ENCODE measurements at places on chromosomes 16 and 17.

DNA sequence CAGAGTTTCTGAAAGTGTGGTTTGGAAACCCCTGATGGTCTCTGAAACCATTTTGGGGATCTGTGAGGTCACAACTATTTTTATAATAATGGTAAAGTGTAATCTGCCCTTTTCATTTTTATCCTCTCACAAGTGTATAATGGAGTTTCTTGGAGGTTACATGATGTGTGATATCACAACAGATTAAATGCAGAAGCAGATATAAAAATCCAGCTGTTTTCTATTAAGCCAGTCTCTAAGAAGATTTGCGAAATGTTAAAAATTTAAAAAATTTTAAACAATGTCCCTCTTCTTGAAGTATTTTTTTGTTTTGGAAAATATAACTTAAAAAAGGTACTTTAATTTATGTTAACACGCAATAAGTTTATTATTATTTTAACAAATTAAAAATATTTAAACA, 48.7 kb downstream of the RPGRIP1L start:
- DNase-seq, result no peak

- no peak for DNase-seq
Measured at GRCh38 chr16:85919271-85920267, 20.6 kb downstream of the IRF8 start.

DNA sequence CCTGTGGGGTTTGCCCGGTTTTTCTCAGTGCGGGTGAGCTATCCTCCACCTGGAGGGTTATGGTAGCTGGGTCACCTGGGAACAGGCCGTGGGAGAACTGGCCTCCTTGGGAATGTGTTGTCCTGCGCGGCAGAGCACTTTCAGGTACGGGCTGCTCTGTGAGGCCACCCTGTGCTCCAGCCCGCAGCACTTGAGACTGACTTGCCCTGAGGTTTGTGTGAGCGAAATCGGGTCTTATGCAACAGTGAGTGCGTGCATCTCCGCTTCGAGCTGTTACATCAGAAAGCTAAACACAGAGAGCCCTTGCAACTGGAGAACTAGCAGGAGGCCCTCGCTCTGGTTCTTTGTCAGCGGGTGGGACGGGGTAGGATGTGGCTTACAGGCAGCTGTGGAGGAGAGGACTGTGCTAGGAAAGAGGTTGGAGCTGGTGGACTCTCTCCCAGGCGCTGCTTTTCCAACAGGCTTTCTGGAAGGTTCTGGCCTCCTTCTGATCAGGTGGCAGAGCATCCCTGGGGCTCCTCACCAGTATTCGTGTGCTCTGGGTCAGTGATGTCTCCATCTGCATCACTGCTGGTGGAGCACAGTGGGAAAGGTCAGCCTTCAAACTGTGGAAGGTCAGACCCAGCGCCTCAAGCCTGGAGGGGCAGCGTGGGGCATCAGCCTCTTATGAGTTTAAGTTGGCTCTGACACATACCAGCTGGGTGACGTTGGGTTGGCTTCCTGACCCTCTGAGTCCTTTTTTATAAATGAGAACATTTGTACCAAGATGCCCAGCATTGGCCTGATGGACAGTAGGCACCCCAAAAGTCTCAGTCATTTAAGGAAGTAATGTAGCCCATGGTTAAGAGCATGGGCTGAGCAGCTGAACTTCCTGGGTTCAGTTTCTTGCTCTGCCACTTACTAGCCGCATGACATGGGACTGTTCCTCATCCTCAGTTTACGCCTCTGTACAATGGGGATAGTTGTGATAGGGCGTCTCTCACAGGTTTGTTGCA, 76.3 kb downstream of the KSR1 start:
- DNase-seq, result peak; percentile 42

- no peak for DNase-seq
Measured at GRCh38 chr17:41377546-41377945, 4.6 kb downstream of the KRT34 start.

GRCh38 chr16:84239141-84239769, 557 bp downstream of the KCNG4 start:
- DNase-seq, result no peak

DNA sequence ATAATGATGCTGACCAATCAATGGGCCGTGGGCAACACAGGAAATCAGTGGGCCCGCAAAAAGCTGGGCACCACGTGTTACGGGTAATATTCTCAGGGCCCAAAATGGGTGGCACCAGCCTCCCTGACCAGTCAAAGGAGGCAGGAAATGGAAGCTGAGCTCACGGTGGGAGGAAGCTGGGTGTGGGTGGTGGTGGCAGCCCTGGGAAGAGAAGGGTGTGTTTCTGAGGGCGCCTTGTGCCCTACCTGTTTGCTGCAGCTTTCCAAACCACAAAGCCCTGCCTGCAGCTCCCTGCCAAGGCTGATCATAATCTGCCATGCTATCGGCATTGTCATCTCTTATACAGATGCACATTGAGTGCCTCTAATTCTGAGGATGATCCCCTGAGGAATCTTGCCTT, 457.9 kb downstream of the SLC39A11 start:
- no peak for DNase-seq

- DNase-seq, result no peak
Measured at GRCh38 chr17:17519886-17520285, 23.7 kb upstream of the RASD1 start.

GRCh38 chr16:19822533-19822932, 62.1 kb downstream of the GPRC5B start:
- DNase-seq, result no peak

- DNase-seq, result no peak
Measured at GRCh38 chr16:68814516-68814915, 28.8 kb upstream of the TANGO6 start.

GRCh38 chr17:1111599-1112443, 68.0 kb downstream of the ABR start:
- no peak for DNase-seq

- DNase-seq, result no peak
Measured at GRCh38 chr17:78258323-78259191, 27.1 kb downstream of the TMEM235 start.

- DNase-seq, result no peak
Measured at GRCh38 chr16:10080051-10080772, 102.0 kb downstream of the GRIN2A start.

- DNase-seq, result no peak
Measured at GRCh38 chr17:5825717-5826330, 241.5 kb upstream of the NLRP1 start.

DNA sequence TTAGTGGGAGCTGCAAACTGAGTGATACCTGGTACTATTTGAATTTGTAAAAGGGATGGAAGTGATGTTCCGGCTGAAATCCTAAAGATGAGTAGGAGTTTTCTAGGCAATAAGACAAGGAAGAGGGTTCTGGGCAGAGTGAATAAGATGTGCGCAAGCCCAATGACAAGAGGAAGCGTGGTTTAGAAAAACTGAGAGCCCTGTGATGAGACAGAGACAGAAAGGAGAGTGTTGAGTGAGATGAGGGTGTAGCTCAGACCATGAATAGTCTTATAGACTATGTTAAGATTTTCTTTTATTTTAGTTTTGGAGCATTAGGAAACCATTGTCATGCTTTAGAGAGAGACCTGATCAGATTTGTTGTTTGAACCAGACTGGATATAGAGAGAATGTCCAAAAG, 50.2 kb downstream of the COX10 start:
- DNase-seq, result no peak

- peak; percentile 68 for DNase-seq
Measured at GRCh38 chr17:75412455-75413317, 7.2 kb upstream of the GRB2 start.

- no peak for DNase-seq
Measured at GRCh38 chr16:66849021-66849420, 4.8 kb downstream of the CA7 start.

GRCh38 chr17:7460850-7461660, 16.2 kb downstream of the CHRNB1 start:
- DNase-seq, result no peak

GRCh38 chr17:43587647-43588046, 41.5 kb upstream of the ETV4 start:
- DNase-seq, result no peak

DNA sequence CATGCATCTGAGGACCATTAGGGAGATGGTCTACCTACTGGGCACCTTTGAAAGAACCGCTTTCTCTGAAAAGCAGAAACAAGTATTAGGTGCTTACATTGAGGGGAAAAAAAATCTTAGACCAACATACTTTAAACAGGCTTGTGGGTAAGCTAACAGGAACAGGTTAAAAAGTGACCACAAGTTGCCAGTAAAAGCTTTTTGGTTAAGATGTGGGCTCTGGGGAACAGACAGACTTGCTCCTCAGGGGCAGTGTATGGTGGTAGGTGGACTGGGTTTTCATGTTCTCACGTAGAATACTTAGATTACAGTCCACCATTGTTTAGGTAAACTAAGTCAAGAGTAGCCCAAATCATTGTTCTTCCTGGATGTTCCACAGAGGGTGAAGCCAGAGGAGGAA, 41.2 kb downstream of the REXO5 start:
- DNase-seq, result no peak

GRCh38 chr16:58212824-58213655, 15.1 kb upstream of the CSNK2A2 start:
- no peak for DNase-seq

GRCh38 chr17:64281962-64282752, 19.1 kb upstream of the TEX2 start:
- DNase-seq, result no peak

GRCh38 chr17:57649731-57650484, 95.2 kb downstream of the CCDC182 start:
- no peak for DNase-seq

GRCh38 chr16:69680358-69680757, 46.0 kb downstream of the NQO1 start:
- no peak for DNase-seq

GRCh38 chr16:67181346-67181745, 2.4 kb downstream of the MATCAP1 start:
- no peak for DNase-seq

All from bone marrow (tissue), 2 donors.